ENCODE measurements at places on chromosomes 13 and 19.

- DNase-seq = no peak
Measured at GRCh38 chr13:57823704-57824103, 192.2 kb downstream of the PCDH17 start.

- DNase-seq = no peak
Measured at GRCh38 chr19:30003866-30004265, 61.8 kb downstream of the URI1 start.

GRCh38 chr13:26548205-26548765 is 9.2 kb upstream of the WASF3 start:
- no peak for DNase-seq

DNA sequence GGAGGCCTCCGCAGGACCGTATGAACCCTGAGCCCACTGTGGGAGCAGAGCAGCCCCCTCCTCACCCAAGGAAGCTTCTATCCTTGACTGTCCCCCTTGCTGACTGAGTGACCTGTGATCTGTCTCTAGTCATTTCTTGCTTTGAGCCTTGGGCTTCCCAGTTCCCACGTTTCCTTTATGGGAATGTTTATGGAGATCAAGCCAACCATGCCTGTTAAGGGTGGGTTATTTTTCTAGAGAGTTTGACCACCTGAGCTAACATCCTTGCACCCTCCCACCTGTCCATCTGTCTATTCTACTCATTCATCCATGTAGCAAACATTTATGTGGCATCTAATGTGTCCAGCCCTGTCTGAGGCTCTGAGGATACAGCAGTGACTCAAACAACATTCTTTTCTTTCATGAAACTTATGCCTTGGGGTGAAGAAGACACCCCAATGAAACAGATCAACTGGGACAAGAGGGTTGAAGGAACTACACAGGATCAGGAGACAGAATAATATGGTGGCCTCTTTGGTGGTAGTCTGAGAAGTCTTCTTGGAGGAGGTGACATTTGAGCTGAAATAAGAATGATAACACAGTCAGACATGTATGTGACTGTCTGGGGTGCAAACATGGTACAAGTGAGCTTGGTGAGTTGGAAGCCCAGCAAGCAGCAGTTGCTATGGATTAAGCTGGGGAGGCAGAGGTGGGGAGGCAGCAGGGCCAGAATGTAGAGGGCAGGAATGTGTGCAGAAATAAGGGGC is 30.5 kb downstream of the CERS4 start:
- DNase-seq = no peak

DNA sequence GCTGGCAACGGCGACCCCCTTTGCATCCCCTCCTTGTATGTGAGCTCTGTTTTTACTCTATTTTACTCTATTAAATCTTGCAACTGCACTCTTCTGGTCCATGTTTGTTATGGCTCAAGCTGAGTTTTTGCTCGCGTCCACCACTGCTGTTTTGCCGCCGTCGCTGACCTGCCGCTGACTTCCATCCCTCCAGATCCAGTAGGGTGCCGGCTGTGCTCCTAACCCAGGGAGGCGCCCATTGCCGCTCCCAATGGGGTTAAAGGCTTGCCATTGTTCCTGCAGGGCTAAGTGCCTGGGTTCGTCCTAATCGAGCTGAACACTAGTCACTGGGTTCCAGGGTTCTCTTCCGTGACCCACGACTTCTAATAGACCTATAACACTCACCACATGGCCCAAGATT is 2704.4 kb downstream of the PCDH9 start:
- DNase-seq = no peak

- DNase-seq = no peak
Measured at GRCh38 chr13:50651922-50652321, 191.6 kb downstream of the DLEU7 start.

GRCh38 chr13:54591540-54591939 is 1562.9 kb downstream of the OLFM4 start:
- no peak for DNase-seq

GRCh38 chr19:13024951-13025697 is 29.8 kb downstream of the NFIX start:
- DNase-seq = no peak

DNA sequence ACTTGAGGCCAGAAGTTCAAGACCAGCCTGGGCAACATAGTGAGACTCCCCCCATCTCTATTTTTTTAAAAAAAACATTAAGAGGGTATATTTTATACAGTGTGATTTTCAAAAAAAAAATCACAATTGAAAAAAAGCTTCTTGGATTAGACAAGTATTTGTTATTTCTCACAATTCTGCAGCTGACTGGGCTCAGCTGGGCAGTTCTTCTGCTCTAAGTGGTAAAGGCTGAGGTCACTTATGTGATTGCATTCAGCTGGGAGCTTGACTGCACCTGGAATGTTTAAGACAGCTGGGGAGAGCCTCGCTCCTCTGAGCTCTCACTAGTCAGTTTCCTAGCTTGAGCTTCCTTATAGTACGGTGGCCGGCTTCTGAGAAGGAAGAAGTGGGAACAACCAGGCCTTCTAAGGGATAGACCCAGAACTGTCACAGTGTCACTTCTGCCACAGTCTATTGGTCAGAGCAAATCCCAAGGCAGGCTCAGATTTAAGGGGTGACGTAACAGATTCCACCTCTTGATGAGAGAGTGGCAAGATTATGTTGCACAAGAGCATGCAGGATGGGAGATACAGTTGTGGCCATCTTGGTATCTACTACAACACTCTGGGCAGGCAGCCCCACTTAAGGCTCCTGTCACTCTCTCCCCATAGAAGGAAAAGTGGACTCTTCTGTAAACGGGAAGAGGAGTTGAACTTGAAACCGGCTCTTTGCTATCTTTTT is 19.7 kb upstream of the IRGC start:
- DNase-seq = no peak

GRCh38 chr13:71021825-71022422 is 845.1 kb downstream of the DACH1 start:
- DNase-seq = no peak

GRCh38 chr19:45400192-45400591 is 4.7 kb downstream of the PPP1R13L start:
- no peak for DNase-seq

GRCh38 chr13:27559719-27560118 is 60.6 kb downstream of the LNX2 start:
- no peak for DNase-seq

DNA sequence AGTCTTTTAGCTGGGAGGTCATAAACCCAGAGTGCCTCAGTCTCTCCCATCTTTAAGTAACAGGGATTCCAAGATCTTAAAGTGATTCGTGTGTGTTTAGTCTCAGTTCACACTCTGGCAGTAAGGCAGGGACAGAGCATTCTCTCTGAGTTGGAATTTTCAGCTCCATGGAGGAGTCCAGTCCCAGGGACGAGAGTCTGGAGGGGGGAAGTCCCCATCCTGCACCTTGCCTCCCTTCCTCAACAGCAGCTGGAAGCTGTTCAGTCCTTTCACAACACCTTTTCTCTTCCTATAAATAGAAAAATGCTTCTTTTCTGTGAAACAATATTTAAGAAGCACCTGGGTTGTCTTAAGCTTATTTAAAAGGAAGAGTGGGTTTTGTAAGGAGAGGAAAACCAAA is 82.0 kb downstream of the KLF5 start:
- DNase-seq = no peak

- no peak for DNase-seq
Measured at GRCh38 chr19:17227798-17228367, 1.9 kb downstream of the OCEL1 start.

DNA sequence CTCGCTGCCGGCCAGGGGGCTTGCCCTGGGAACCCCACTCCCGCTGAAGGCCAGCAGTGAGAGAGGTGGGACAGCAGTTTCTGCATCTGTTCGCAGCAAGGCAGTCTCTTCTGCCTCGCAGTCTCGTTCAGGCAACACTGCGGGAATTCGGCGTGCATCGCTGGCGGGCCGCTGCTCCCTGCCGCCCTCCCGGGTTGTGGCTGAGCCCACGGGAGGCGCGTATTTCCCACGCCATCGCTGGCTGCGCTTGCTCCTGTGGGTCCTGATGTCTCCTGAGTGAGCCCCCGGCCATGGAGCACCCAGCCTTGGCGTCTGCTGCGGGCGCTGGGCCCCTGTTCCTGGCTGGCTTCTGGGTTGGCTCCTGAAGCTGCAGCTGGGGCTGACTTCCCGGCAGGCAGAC is 227.9 kb downstream of the TEX29 start:
- no peak for DNase-seq

GRCh38 chr13:40784540-40784939 is 4.9 kb upstream of the SLC25A15 start:
- DNase-seq = no peak

DNA sequence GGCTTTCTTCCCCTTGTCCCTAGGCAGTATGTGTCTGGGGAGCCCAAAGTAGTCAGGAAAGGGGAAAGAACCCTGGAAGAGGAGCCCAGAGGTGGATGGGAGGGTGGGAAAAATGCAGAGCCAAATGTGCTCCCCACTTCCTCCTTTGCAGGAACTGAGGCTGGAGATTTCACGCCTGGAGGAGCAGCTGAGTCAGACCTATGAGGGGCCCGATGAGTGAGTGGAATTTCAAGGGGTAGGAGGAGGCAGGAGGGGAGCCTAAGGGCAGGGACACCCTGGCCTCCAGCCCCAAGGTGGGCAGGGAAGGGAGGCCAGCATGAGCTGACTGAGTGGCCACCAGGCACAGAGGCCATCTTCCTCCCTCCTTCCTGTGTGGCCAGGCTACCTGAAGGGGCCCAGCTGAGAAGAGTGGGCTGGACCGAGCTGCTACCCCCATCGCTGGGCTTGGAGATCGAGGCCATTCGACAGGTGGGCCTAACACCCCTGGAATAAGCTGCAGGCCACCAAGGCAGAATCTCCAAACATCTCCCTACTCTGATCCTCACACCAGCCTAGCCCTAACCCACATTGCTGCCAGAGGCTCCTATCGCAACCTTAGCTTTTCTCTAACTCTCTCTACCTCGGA is 14.3 kb downstream of the PTH2 start:
- DNase-seq = no peak

DNA sequence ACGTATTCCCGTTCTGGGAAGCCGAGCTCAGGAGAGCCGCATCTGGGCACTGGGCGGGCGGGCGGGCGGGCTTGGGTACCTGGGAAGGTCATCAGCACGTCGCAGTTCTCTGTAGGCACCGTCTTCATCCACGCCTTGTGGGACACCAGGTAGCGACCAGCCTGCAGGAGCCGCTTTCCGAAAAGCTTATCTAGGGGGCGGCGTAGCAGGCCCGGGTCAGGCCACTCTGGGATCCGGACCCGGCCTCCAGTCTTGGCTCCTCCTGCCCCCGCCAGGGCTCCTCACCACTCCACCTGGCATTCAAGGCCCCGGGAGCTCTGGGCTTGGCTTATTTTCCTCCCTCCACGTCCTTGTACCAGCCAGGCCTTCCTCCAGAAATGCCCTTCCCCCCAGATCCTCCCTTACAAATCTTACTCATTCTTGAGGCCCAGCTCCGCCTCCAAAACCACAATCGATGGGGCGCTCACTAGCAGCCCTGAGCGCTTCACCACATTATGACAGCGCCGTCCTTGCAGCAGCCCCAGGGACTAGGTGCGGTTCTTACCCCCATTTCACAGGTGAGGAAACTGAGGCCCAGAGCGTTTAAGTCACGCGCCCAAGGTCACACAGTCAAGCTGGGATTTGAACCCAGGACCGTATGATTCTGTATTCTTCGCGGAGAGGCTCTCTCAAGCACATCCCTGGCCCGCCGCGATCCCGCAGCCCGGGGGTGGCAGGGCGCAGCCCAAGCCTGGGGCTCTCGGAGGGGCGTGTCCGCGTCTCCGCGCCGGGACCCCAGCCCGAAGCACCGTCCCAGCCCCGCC is 843 bp downstream of the ANO8 start:
- DNase-seq = peak; percentile 88

DNA sequence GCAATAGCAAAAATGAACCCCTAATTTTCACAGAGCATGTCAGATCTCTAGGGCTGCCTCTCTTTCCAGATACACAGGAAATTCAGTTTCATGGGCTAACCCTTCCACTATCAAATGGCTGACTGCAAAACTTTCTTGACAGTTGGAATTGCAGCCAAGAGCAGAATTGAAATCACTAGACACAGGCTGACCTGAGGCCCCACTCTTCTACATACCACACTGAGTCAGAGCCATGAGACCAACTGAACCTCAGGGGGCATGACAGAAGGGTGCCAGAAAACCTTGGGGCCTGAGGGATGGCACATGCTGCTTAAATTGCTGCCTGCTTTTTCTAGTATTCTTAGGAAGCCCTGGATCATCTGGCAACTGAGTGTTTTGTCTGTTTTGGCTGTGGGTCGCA is 1.7 kb upstream of the DLEU7 start:
- no peak for DNase-seq

DNA sequence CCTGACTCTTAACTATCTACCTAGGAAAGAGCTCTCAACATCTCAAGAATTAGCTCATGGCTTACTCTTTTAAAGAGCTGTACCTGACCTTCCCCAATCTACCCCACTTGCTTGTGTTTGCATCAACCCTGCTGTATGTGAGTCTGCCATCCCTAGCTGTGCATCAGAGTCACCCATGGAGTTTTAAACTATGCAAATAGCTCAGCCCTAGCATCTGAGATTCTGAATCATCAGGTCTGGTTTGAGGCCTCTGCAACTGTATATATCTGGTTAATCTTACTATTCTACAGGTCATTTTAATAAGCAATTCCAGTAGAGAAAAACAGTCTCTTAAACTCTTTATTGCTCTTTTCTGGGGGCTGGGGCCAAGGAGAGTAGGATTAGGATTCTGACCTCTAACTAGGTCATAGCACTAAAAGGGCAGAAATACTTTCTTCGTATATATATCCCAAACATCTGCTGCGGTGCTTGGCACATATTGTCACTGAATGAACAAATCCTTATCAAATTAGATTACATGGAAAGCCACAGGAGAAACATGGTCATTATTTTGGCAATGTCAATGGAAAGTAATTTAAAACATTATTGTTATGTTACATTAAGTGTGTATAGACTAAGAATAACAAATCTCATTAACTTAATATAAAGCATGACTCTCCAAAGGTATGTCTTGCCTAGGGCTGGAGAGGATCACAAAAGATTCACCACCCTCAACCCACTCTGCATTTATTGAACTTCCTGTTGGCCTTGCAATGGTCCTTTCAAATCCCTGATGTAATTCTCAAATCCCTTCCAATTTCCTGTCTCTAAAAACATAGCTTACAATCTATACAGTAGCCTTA is 232.2 kb downstream of the DACH1 start:
- DNase-seq = no peak

DNA sequence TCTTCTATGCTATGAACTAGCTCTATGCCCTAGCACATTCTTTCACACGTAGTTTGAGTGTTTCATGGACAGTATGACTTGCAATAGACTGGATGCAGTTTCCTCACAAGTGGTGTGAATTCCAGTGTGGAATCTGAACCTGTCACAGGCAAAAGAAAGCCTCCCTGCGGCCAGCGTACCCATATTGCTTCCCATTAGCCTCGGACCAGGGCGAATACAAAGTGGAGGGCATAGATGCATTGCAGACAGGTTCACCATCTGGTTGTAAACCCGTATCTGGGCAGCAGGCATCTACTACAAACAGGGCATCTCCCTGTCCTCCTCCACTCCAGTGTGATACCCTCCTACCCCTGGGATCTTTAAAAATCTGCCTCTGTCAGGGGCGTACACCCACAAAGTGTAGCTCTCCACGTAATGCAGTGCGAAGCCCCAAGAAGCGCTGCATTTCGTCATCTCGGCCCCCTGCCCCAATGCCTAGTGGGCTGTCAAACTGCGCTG is 1.4 kb upstream of the CIC start:
- no peak for DNase-seq

Data from H4 (cell line).